ENCODE measurements at places on chromosomes 6 and 20. TPM values are rescaled to one million over a fixed set of nuclear protein-coding genes. Genes with fewer than 3 reads are reported as not detected.

Gene ARMC2
- polyA plus RNA-seq, result 2.8 TPM

Gene NQO2
- 20.1 TPM for polyA plus RNA-seq

Gene HSPA1L
- polyA plus RNA-seq, result 0.80 TPM

Gene PLCB4
- 11.4 TPM for polyA plus RNA-seq

Gene RRAGD
- polyA plus RNA-seq, result 8.7 TPM

Gene RAET1E
- polyA plus RNA-seq, result 0.43 TPM

Gene KHDRBS2
- polyA plus RNA-seq, result not detected

All from adipose tissue (tissue), 3 donors.